ENCODE measurements at places on chromosomes 7 and 10.

GRCh38 chr7:23685731-23686130, 5.7 kb downstream of the FAM221A start:
- DNase-seq, result no peak

GRCh38 chr10:13315361-13315760, 15.5 kb upstream of the PHYH start:
- DNase-seq, result no peak

- no peak for DNase-seq
Measured at GRCh38 chr7:136923111-136923667, 54.7 kb downstream of the CHRM2 start.

GRCh38 chr10:117755659-117756014, 213.1 kb downstream of the EMX2 start:
- DNase-seq, result no peak

DNA sequence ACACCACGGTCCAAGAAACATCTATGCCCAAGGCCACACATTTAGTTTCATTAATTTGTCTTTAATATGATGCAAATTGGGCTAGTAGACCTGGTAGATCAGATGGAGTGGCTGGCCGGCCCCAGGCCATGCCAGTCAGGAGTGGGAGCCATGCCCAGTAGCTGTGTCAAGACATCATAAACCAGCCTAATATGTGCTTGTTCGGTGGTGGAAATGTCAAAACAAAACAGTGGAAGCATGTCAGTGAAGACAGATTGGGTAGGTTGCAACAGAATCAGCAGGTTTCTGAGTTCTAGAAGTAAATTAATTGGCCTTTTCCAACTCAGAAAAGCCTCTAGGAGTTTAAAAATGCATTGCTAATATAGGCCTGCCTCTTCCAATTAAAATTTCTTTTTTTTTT, 124.7 kb downstream of the NRP1 start:
- no peak for DNase-seq

GRCh38 chr7:149774237-149775175, 1.1 kb upstream of the ZNF467 start:
- no peak for DNase-seq

GRCh38 chr7:111076205-111076604, 14.7 kb upstream of the LRRN3 start:
- no peak for DNase-seq

DNA sequence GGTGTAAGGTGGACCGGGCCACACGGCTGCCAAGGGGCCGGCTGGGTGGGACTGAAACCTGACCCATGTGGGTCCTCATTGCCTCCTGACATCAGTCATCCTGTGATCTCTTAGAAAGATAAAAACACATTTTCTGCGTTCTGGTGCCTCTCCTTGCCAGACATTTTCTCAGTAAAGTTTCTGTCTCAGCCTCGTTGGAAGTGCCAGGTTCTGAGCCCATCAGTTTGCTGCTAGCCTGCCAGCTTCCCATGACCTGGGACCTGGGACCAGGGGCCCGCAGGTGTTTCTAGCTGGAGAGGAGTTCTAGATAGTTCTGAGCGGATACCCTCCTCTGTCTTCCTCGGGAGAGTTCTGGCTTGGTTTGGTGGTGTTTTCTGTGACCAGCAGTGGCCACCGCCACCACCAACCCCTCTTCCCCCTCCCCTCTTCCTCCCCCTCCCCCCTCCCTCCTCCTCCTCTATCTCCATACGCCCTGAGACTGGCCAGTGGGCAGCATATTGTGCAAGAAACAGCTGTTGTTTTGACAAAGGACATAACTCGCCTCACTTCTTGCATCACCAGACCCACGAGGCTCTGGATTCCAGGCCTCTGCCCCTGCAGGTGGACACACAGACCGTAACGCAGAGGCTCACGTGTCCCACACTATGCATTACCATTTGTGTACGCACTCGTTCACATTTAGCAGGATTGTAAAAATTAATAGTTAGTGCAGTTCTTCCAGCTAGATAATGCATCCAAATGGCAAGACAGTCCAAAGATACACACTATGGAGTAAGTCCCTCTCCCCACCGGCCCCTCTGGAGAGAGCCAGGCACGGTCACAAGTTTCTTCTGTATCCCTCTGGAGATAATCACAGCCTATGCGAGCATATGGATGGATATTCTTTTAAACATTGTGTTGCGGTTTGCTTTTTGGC, 94.6 kb downstream of the CUX1 start:
- no peak for DNase-seq
